ENCODE measurements at places on chromosomes 11 and 22. TPM values are rescaled to one million over a fixed set of nuclear protein-coding genes. Genes with fewer than 3 reads are reported as not detected.

SLC29A2 gene
- 1.6 TPM for total RNA-seq

TMEM225 gene
- 6.1 TPM for total RNA-seq

P2RY2 gene
- total RNA-seq, result 3.6 TPM

RELA gene
- total RNA-seq, result 64.9 TPM

PANX3 gene
- not detected for total RNA-seq

CSRP3 gene
- not detected for total RNA-seq

TRIM68 gene
- total RNA-seq, result 20.8 TPM

TMEM138 gene
- total RNA-seq, result 42.1 TPM

HBE1 gene
- not detected for total RNA-seq

C11orf87 gene
- 0.08 TPM for total RNA-seq

CTNND1 gene
- 178 TPM for total RNA-seq

NXPE4 gene
- total RNA-seq, result not detected

RAG1 gene
- total RNA-seq, result 3.5 TPM

SLC22A9 gene
- not detected for total RNA-seq

CDC42EP1 gene
- 73.9 TPM for total RNA-seq

CFAP300 gene
- 15.1 TPM for total RNA-seq

IFT27 gene
- 28.2 TPM for total RNA-seq

ASRGL1 gene
- 119 TPM for total RNA-seq

OR8D4 gene
- 5.6 TPM for total RNA-seq

KDELR3 gene
- total RNA-seq, result 6.7 TPM

BIRC3 gene
- 6.4 TPM for total RNA-seq

TSKU gene
- 30.2 TPM for total RNA-seq

SLC22A12 gene
- not detected for total RNA-seq

FJX1 gene
- total RNA-seq, result 5.1 TPM

VWCE gene
- 11.1 TPM for total RNA-seq

ZW10 gene
- total RNA-seq, result 29.6 TPM

MISFA gene
- 202 TPM for total RNA-seq

OR5AS1 gene
- total RNA-seq, result 0.16 TPM

APOL6 gene
- total RNA-seq, result 2.2 TPM

GALNT18 gene
- total RNA-seq, result 73.9 TPM

All from testis (tissue), 5 donors.